ENCODE measurements at places on chromosomes 11 and 22.

DNA sequence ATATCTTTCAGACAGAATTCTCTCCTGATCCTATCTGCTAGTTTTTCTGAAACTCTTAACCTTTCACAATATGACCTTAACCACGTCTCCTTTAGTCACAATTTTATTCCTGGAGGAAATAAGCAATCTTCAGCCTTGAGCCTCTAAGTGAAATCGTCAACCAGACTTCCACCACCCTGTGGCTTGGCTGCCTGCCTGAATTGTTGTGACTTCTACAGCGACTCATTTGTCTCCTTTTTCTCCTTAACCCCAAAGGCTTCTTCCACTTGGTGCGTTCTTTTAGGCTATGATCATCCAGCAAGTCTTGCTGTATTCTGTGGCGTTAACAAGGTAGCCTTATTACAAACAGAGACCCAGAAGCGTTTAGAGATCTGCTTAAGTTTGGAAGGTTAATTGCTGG, 535.1 kb upstream of the ARHGAP42 start:
- no peak for DNase-seq

- no peak for DNase-seq
These were observed at the start of gene EHF for GRCh38 chr11:34620820-34621792. Gene EHF (plus strand): TSS chr11:34621093. CDS start chr11:34642631, 21,538 bp downstream.

DNA sequence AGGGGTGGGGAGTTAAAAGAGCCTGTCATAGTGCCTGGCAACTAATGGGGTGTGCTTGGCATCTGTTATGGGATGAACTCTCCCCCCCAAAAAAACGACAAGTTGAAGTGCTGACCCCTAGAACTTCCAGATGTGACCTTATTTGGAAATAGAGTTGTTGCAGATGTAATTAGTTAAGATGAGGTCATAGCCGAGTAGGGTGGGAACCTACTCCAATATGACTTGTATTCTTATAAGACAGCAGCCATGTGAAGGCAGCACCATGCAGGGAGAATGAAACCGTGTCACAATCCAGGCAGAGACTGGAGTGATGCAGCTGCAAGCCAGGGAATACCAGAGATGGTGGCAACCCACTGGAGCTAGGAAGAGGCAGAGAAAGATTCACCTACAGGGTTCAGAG, 394.5 kb downstream of the TENM4 start:
- DNase-seq: no peak

GRCh38 chr22:41597635-41597953, 8.0 kb upstream of the PMM1 start:
- no peak for DNase-seq

- no peak for DNase-seq
These were observed 22.0 kb upstream of the WNT11 start for GRCh38 chr11:76228071-76228874.

GRCh38 chr11:67054346-67054835, 2.3 kb upstream of the RHOD start:
- peak; percentile 49 for DNase-seq

- peak; percentile 5 for DNase-seq
These were observed 37.5 kb downstream of the FAM227A start for GRCh38 chr22:38618682-38619081.

Measured in lung microvascular endothelial cell (primary cell).